ENCODE measurements at places on chromosomes 7 and 10.

DNA sequence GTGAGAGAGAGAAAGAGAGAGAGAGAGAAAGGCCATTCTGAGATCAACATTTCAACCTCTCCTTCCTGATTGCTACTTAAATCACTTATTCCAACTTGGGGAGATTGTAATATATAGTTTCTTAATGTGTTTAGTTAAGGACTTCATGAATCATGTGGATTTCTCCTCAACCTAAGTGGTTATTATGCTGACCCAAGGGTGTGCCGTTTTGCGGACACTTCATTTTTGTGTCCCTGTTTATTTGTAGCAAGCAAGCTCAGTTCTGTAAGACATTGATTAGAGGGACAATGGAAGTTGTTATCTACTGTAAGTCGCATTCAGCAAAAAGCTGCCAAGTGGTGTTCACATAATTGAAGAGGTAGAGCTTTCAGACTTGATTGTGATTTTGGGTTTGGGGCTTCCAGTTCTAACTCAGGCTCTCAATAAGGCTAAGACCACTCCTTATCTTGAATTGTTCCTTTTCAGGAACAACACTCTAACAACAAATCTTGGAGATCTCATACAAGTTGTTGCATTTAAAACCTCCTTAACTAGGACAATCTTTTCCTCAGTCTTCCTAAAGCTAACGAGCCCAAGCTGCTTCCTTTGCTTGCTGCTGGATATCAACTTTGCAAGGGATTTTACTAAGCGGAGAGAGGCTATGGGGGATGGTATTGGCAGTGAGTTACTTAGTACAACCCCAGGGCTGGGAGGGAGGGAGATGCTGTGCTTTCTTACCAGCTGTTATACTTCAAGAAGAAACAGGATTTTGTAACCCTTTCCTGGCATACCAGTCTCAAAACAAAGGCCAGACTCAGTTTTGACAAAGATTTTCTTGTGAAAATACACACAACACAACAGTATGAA lies 19.8 kb upstream of the COL1A2 start:
- DNase-seq: no peak

- DNase-seq: no peak
Observed at GRCh38 chr10:43216931-43217562, 49.8 kb downstream of the RASGEF1A start.

DNA sequence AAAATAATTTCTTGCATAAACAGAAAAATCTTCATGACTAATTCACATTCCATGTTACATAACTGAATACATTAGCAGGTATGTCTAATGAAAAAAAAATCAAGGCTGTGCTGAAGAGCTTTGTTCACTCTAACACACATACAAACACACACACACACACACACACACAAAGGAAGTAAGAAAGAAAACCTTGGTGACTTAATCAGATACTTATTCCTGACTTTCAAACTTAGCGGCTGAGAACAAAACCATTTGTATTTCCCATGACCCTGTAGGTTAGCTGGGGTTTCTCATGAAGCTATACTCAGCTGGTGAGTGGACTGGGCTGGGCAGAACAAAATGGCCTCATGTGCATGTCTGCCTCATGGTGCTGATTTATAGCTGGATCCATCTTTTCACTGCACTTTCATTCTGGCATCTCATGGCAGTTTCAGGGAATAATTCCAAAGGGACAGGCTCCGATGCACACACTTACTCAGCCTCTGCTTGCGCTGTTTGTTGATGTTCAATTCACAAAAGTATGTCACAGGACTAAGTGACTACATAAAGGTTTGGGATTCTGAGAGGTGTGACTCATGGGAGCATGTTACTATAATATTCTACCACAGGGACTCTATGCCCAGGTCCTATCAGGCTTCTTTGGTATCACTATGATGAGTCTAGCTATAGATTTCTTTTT lies 161.2 kb downstream of the PCLO start:
- DNase-seq: no peak

- no peak for DNase-seq
Observed at GRCh38 chr10:61049386-61049785, 105.4 kb upstream of the RHOBTB1 start.

DNA sequence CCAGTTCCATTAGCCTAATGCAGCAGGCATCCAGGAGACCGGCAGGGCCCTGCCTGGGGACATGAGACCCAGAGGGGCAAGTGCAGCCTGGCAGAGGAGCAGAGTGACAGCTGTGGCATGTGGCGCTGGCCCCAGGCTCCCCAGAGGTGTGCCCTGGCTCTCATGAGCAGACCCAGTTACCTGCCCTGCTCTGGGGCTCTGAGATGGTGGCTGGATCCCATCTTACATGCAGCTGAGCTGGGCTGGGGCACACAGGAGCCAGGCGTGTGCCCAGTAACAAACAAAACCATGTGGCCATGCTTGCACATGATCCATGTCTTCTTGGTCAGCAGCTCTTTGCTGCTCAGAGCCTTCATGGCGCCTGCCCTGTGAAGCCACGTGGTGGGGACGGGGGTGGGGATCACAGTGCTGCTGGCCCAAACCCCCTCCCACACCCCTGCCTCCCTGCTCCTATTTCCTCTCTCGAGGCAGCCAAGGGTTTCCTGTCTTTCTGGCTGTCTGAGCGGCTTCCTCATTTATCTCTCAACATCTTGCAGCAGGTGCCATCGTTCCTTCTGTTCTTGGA lies 40.3 kb upstream of the GTF2I start:
- peak; percentile 19 for DNase-seq

DNA sequence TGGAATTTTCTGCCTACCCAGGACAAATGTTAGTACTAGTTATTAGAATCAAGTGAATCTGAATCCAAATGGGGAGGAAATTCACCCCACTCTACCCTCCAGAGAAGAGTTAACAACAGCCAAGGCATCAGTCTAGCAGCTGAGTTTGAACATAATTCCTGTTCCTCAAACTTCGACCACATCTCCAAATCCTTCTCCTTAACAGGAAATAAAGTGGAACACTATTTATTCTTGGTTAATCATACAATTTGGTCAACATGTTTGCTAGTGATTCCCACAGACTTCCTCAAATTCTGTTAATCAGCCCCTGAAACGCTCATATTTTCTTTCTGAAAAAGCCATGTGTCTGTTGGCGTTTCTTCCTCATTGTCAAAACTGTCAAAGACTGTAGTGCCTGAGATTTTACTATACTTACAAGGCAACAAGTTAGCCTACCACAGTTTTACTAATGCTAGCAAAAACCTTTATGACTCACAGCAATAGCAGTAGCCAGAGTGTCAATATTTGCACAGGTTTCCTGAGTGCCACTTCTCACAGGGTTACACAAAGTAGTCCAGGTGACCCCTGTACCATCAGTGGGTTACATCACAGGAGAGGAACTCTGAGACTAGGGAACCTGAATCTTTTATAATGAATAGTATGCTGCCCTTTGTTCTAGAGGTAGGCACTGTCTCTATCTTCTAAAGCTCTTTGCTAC lies 202.9 kb downstream of the GRM3 start:
- DNase-seq: no peak

DNA sequence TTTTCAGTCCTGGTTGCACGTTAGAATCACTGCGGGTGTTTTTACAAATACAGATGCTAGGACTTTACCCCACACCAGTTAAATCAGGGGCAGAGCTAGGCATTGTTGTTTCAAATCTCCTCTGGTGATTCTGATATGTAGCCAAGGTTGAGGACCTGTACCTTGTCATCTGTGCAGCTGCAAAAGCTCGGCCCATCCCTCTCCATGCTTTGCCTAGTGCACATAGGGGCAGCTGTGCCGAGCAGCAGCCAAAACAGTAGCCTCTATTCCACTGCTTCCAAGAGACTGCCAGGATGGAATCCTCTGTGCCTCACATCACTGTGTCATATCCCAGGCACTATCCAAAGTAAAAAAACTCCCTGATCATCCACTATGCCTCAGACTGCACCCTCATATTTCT lies 181.3 kb downstream of the CDK14 start:
- no peak for DNase-seq

DNA sequence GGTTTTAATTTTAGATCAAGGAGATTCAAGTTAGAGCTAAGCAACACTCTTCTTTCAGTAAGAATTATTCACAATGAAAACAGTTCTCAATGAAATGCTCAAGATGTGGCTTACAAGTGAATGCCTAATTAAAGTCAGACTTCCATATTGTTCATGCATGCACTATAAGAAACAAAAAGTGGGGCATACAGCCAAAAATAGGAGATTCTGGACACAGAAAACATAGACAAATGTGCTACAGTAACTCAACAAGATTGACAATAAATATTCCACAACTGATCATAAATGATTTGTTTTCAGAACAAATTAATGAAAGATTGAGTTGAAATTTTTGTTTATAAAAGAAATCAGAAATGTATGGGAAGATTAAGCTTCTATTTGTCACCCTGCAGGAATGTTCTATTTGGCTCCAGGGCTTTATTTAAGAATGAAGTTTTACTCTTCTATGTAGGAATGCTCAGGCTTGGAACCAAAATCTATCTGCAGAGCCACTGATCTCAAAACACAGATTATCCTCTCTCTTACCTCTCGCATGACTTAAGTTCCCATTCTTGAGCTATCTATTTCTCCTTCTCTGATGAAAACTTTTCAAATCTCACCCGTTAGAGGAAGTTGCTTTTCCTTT lies 89.0 kb upstream of the PIP4K2A start:
- no peak for DNase-seq

DNA sequence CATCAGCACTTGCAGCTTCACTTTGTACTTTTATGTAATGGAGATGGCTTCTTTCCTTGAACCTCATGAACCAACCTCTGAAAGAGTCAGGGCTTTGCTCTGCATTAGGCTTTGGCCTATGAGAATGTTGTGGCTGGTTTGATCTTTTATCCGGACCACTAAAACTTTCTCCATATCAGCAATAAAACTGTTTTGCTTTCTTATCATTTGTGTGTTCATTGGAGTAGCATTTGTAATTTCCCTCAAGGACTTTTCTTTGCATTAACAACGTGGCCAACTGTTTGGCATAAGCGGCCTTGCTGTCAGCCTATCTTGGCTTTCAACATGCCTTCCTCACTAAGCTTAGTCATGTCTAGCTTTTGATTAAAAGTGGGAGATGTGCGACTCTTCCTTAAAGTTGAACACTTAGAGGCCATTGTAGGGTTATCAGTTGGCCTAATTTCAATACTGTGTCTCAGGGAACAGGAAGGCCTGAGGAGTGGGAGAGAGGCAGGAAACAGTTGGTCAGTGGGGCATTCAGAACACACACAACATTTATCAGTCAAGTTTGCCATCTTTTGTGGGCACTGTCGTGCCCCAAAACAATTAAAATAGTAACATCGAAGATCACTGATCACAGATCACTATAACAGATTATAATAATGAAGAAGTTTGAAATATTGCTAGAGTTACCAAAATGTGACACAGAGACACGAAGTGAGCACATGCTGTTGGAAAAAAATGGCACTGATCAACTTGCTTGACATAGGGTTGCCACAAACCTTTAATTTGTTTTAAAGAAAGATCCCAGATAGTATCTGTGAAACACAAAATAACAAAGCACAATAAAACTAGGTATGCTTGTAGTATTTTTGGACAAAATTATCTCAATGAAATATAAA lies 64.7 kb downstream of the NRF1 start:
- no peak for DNase-seq

DNA sequence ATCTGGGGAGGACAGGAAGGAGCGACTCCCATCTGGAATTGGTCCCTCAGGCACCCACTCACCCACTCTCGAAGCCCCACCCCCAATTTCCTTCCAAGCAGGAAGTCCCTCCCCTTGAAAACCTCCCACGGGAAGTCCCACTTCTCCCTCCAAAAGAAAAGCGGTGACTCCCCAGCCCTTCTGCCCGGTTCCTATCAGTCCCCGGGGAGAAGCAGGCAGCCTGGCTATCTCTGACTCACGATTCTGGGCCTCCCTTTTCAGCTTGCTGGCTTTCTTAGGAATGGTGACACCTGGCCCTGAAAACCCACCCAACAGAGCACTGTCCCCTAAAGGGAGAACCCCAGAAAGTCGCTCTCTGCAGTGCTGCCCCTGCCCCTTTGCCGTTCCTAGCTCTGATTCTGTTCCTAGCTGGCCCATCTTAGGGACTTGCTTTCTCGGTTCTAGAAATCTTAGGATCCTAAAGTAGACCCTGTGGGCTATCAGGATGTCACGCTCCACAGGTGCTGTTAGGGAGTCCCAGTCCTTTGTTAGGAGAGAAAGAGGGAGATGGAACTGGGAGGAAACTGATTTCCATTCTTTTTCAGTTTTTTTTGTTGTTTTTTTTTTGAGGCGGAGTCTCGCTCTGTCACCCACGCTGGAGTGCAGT lies 6.0 kb downstream of the TSC22D4 start:
- no peak for DNase-seq

- no peak for DNase-seq
Observed at GRCh38 chr10:118754229-118754555, 578 bp downstream of the CACUL1 start.

DNA sequence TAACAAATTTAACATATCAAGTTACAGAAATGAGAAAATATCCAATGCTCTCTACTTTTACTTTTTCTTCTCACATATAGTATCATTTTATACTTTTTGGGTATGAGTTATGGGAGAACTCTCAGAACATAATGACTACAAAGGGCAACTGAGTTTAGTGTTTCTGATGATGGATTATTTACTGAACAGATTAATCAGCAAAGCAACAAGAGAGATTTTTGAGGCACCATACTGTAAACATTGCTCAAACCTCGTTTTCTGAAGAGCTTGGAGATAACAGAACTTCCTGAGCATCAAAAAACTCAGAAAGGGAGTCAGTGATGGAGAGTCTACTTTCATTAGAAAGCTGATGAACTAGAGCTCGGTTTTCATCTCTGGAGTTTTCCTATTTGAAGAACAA lies 84.8 kb upstream of the GSDME start:
- DNase-seq: no peak

GRCh38 chr7:54888734-54889082 lies 129.7 kb upstream of the SEC61G start:
- DNase-seq: no peak

DNA sequence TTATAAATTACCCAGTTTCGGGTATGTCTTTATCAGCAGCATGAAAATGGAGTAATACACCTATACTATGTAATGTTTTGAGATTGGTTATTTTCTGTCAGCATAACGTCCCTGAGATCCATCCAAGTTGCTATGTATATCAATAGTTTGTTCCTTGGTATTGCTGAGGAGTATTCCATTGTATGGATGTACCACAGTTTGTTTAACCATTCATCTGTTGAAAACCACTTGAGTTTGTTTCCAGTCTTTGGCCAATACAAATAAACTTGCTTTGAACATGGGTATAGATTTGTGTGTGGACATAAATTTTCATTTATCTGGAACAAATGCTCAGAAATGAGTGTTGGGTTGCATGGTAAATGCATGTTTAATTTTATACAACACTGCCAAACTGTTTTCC lies 103.3 kb upstream of the GSDME start:
- DNase-seq: no peak

- no peak for DNase-seq
Observed at GRCh38 chr7:81003326-81003725, 84.5 kb upstream of the SEMA3C start.

DNA sequence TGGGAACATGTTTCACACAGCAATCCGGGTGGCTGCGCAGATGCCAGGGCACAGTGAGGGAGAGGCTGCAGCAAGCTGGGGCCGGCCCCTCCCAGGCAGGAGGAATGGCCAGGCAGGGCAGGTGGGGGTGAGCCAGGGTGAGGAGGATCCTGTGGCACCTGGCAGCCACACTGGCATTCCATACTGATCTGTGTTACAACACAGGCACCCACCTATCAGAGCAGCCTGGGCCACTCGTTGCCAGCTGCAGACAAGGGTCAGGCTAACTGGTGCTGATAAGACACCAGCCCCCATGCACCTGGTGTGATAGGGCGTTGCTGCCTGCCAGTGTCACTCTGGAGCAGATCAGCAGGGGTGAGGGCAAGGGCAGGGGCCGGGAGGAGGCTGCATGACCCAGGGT lies 16.6 kb upstream of the RET start:
- DNase-seq: no peak

Measured in nucleus accumbens (tissue), 56 donors.